ENCODE measurements at places on chromosomes 2 and 18.

DNA sequence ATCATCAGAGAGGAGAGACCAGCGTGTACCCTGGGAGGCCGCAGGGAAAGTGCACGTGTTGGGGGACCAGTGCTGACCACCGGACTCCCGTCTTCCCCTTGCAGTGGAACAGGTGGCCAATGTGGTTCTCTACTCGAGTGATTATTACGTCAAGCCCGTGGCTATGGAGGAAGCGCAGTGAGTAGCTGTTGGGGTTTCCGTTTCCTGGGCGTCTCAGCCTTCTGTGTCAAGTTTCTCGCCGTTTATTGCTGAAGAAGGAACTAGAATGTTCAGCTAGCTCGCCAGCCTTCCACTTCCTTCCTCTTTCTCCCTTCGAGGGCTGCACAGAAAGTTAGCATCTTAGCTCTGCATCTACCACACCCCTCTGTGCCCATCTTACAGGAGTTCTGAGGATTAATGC is 22.8 kb upstream of the DGKD start:
- peak; percentile 57 for DNase-seq

DNA sequence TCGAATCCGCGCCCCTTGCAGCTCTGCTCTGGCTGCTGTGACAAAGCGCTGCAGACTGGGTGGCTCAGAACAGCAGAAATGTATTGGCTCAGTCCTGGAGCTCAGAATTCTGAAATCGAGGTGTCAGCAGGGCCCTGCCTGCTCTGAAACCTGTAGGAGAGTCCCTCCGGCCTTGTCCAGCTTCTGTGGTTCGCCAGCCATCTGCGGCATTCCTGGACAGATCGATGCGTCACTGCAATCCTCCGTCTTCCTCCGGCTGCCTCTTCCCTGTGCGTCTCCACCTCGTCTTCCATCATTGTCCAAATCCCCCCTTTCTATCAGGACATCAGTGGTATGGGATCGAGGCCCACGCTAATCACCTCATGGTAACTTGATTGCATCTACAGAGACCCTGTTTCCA is 115.2 kb downstream of the RNF144A start:
- DNase-seq, result no peak

- no peak for DNase-seq
These were observed 24.5 kb downstream of the UGP2 start for GRCh38 chr2:63866009-63866709.

- DNase-seq, result no peak
These were observed 75.9 kb downstream of the ACSL3 start for GRCh38 chr2:222936705-222937104.

- DNase-seq, result no peak
These were observed 45.2 kb downstream of the UBXN4 start for GRCh38 chr2:135786823-135787222.

DNA sequence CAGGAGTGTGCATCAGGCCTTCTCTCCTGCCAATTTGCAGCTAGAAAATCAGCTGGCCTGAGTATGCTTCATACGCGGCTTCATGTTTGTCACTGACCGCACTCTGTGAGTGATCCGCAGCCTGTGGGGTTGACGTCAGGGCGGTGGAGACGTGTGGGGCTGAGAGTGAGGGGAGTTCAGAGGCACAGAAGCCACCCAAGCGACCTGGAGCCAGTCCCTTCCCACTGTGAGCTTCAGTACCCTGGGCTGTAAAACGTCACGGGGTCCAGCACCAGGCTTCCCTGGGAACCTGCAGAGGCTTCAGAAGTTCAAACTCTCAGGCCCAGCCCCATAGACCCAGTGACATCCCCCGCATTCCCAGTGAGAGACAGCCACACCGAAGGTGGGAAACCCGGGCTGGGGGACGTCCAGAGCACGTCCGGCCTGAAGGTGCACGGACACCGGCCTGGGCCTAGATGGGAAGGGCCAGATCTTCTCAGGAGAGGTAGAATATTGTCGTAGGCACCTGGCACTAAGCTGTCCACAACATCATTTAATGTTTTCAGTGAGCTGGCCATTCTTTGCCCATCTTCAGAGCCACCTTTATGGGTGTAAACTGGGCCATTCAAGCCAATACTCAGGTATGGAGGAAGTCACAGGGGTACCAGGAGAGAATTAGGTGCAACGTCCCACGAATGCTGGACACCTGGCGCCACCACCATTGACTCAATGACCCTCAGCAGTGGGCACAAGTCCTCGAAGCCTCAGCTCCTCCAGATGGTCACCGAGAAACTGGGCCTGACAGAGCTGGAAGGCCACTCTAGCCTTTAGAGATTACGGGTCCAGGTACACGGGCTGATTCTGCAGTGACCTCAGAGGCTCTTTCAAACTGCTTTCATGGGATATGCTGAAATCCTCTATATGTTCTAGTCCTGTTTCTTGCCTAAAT is 235.6 kb upstream of the MYT1L start:
- DNase-seq, result no peak

- no peak for DNase-seq
These were observed 286.4 kb downstream of the SLC8A1 start for GRCh38 chr2:40165509-40165844.
